ENCODE measurements at places on chromosomes 4 and X.

GRCh38 chrX:16851421-16851820 is 18.7 kb downstream of the RBBP7 start:
- no peak for DNase-seq

- no peak for DNase-seq
Observed at GRCh38 chr4:140809676-140810075, 53.5 kb upstream of the TBC1D9 start.

GRCh38 chrX:43469391-43470054 is 186.6 kb upstream of the MAOA start:
- DNase-seq, result no peak

GRCh38 chr4:20570981-20571715 is 129.1 kb upstream of the PACRGL start:
- no peak for DNase-seq

GRCh38 chr4:186770481-186771175 is 47.0 kb upstream of the FAT1 start:
- DNase-seq, result no peak

- no peak for DNase-seq
Observed at GRCh38 chr4:47017081-47017480, 14.3 kb upstream of the GABRB1 start.

DNA sequence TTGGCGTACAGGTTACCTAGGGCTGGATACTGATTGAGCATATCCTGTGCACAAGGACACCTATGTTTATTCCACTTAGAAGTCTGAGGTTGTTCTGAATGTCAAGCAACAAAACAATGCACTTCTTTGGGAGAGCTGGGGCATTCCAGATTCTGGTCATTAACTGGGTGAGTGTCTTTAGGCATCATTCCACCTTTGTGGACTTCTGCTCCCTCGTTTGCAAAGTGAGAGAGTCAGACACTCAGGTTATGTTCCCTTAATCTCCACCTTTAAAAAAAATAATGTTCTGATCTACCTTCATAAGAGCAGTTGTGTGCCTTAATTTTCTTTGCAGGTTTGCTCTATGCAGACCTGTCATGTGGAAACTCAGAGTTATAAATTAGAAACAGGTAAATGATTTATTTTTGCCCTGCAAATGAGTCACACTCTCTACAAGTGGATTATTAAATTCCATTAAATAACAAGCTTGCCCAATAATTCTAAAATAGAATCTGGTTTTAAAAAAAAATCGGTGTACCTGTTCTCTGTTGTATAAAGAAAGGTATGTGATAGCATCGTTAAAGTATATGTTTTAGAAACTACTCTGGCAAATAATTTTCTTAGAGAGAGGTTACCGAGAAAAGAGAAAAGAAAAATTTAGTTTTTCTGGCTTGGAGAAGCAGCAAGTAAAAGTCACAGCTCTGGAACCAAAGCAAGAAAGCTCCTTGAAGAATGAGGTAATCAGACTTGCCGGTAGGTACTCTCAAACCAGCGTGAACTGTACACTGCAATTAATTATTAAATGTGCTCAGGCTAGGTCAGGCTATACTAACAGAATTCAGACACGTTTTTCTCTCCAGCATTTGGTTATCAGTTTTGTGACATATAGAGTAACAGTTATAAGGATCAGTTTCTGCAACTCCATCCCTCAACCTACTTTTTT is 93.2 kb downstream of the SORBS2 start:
- DNase-seq, result no peak

DNA sequence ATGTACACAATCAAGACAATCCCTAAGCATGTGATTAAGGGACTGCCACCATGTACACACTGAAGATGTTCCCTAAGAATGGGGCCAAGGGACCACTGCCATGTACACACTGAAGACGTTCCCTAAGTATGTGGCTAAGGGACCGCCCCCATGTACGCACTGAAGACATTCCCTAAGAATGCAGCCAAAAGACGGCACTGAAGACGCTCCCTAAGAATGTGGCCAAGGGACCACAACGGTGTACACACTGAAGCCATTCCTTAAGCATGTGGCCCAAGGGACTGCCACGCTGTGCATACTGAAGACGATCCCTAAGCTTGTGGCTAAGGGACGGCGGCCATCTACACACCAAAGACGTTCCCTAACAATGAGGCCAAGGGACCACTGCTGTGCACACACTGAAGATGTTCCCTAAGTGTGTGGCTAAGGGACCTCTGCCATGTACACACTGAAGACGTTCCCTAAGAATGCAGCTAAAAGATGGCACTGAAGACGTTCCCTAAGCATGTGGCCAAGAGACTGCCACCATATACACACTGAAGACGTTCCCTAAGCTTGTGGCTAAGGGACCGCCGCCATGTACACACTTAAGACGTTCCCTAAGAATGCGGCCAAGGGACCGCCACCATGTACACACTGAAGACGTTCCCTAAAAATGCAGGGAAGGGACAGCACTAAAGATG is 26.4 kb downstream of the DHRSX start:
- DNase-seq, result no peak

DNA sequence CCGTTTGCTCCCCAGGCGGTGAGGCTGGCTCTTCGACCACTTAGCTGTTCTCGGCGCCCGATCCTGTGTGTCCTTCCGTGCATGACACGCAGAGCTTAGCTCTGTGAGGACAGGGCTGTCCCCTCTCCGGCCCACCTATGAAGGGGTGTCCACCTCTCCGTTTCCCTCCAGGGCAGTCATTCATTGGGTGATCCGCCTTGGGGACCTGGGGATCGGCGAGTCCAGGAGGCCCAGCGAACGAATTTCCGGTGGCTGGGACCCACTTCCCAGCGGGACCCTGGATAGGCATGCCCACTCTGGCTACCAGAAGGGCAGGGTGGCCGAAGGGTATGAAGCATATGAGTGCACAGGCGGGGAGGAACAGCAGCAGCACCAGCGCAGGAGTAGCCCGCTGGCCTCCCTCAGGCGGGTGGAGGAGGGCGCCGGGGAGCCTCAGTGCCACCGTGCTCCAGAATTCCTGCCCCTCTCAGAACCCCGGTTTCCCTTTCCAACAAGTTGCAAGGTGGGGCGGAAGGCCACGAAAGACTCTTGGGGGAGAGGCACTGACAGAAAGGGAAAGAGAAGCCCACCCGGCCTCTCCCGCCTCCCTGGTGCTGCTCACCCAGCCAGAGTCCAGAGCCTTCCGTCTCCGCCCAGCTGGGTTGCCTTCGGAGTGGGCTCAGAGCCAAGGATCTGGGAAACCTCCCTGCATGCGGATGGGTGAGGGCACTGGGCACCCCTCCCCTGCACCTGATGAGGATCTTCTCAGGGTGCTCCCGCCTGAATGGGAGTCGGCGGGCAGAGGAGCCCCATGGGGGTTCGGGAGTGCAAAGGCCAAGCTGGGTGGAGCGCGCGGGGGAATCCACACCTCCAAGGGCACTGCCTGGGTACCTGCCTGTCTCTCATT is 8.6 kb downstream of the HMX1 start:
- DNase-seq, result no peak

GRCh38 chrX:118742176-118742575 is 14.8 kb downstream of the IL13RA1 start:
- no peak for DNase-seq

- DNase-seq, result no peak
Observed at GRCh38 chr4:69816236-69816635, 43.7 kb downstream of the SULT1E1 start.

GRCh38 chr4:10079912-10080588 is 36.5 kb downstream of the WDR1 start:
- DNase-seq, result no peak

DNA sequence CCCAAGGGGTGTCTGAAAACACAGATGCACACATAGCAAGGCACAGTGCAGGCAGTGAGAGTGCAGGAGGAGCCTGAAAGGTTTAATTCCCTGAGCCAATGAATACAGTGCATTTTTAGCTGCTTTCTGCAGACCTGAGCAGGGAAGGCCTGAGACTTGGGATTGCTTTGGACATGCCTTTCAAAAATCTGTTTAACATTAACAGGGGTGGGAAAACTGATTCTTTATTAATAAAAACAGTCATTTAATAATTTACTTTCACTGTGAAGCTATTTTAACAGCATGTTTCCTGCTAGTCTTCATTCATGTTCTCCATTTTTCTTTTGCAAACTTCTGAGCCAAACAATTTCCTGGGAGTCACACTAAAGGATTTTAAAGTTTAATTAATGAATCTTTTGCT is 488.1 kb downstream of the SMARCA1 start:
- DNase-seq, result no peak

- no peak for DNase-seq
Observed at GRCh38 chrX:50779694-50780093, 34.3 kb downstream of the SHROOM4 start.

DNA sequence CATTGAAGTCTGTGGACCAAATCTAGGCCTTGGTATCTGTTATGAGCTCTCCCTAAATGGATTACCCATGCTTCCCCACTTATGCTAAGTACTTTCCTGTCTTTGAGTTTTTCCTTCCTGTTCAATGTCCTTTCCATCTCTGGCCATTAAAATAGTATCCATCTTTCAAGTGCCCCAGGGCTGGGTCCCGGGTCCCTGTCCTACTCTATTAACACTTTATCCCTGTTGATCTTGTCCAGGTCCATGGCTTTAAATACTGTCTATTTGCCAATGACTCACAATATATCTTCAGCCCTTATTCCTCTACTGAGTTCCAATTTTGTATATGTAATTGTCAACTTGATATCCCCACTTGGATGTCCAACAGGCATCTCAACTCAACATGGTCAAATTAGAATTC is 17.7 kb upstream of the RPS6KA3 start:
- DNase-seq, result no peak

GRCh38 chr4:103150677-103151076 is 47.5 kb downstream of the CENPE start:
- peak; percentile 21 for DNase-seq

DNA sequence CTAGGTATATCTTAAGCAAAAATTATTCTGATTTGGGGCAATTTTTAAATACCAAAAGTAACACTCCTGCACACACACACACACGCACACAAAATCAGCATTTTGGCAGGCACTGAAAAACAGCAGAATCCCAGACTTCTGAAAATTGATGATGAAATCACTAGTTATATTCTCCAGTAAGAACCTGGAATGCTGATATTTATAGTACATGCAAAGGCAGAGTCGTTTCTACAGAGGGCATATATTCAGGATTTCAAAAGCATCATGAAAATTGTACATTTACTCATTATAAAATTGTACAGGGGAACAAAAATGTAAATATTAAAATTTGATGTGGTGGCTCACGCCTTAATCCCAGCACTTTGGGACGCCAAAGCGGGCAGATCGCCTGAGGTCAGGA is 352.5 kb upstream of the PITX2 start:
- no peak for DNase-seq

DNA sequence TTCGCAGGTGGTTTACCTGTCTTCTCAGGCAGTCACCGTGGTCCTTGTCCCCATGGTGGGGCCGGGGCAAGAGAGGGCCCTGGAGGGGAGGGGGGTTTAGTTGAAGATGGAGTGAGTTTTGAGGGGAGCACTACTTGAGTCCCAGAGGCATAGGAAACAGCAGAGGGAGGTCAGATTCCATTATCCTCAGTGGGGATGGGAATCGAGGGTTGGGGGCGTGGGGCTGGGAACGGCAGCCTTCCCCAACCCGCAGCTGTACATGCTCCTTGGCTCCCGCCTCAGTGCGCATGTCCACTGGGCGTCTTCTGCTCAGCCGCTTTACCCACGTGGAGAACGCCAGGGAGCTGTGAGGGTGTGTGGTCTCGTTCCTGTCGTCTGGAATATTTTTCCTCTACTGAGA is at the start of gene GAGE10:
TSS of gene GAGE10 (plus strand) at position 301 of the 400 bp plus-strand sequence. CDS start 1,214 bp downstream, outside the sequence.
- no peak for DNase-seq

DNA sequence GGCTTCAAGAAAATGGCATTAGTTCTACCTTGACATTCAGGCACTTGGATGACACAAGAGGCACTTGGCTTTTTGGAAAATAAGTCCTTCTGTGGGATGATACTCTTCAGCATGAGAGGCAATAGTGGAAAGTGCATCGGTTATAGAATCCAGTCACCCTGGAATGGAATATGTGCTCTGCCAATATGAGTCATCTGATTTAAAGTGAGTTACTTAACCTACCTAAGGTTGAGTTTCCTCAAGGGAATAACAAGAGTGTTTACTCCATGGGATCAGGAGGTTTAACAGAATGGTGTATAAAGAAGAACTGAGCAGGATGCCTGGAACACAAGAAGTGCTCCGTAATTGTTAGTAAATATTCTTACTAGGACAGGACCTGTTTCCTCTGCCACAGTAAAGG is 10.7 kb downstream of the SLC39A8 start:
- DNase-seq, result no peak

- no peak for DNase-seq
Observed at GRCh38 chr4:124265701-124266100, 446.8 kb downstream of the ANKRD50 start.

- no peak for DNase-seq
Observed at GRCh38 chr4:131052646-131053045, 1956.7 kb downstream of the C4orf33 start.

- no peak for DNase-seq
Observed at GRCh38 chrX:26295425-26295824, 79.5 kb downstream of the MAGEB5 start.

GRCh38 chr4:109914322-109914721 is 1.6 kb downstream of the EGF start:
- no peak for DNase-seq

DNA sequence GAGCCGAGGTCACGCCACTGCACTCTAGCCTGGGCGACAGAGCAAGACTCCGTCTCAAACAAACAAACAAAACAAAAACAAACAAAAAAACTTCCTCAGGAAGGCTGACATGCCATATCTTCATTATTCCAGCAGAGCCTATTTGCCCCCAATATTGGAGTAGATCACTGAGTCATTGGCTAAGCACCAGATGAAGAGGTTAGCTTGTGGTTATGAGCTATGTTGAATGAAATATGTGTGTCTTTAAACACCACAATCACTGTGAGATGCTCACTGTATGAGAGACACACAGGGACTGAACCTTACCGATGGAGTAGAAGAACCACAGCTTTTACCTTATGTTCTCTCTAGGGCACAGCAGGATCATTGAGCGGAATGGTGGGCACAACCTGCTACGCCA is 122.1 kb upstream of the EOLA2 start:
- DNase-seq, result no peak

DNA sequence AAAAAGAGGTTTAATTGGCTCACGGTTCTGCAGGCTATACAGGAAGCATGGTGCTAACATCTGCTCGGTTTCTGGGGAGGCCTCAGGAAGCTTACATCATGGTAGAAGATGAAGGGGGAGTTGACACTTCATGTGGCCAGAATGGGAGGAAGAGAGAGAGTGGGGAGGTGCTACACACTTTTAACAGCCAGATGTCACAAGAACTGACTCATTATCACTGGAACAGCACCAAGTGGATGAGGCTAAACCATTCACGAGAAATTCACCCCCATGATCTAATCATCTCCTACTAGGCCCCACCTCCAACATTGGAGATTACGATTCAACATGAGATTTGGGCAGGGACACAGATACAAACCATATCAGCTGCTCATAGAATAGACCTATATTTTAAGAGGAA is 255.8 kb downstream of the OPHN1 start:
- DNase-seq, result no peak
